ENCODE measurements at places on chromosomes 16 and 17. TPM values are rescaled to one million over a fixed set of nuclear protein-coding genes. Genes with fewer than 3 reads are reported as not detected.

Gene TNFSF13
- 0.79 TPM for total RNA-seq

Gene SLC13A2
- 0.15 TPM for total RNA-seq

Gene SMIM22
- total RNA-seq: not detected

Gene PPP1R27
- 0.10 TPM for total RNA-seq

Gene TMC7
- total RNA-seq: 7.2 TPM

Gene CA4
- not detected for total RNA-seq

Gene SLFN12
- 0.09 TPM for total RNA-seq

Gene HLF
- total RNA-seq: 0.23 TPM

Gene BAHCC1
- 15.2 TPM for total RNA-seq

Gene ST6GALNAC1
- 0.14 TPM for total RNA-seq

Gene KRT40
- not detected for total RNA-seq

Gene OTOP2
- total RNA-seq: 0.06 TPM

Gene VAT1L
- total RNA-seq: not detected

Gene KRTAP2-2
- not detected for total RNA-seq

Gene PRR11
- total RNA-seq: 60.1 TPM

Gene CACNG4
- 11.8 TPM for total RNA-seq

Gene CCL16
- total RNA-seq: not detected

Gene ENGASE
- total RNA-seq: 27.2 TPM

Gene SEC14L5
- 0.04 TPM for total RNA-seq

Gene RPL19
- total RNA-seq: 3,739 TPM

Gene UMOD
- not detected for total RNA-seq

Gene TTC19
- 45.0 TPM for total RNA-seq

Gene EFNB3
- 1.6 TPM for total RNA-seq

Gene MYH1
- total RNA-seq: not detected

Gene ARL17B
- total RNA-seq: 6.2 TPM

Gene SPN
- not detected for total RNA-seq

Gene KRT28
- total RNA-seq: not detected
